AML-193 (cell line): ENCODE measurements at places on chromosomes 4 and X.
A peak's percentile ranks its signal among the peaks of the same experiment; 100 is the strongest.

DNA sequence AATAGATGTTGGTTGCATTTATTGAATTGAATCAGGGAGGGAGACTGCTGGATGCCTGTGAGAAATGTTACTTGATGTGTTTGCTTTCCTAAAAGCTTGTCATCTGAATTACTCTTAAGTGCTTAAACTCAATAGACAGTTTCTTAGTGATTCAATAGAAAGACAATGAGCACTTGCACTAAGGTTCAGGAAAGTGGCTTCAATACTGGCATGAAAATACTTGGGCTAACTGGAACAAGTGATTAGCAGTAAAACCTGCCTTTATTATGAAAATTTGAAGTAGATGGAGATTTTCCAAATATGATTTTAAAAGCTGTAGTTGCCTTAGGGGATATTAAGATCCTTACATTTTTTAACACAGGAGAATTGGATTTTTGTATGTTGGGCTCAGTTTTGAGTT is 123.3 kb downstream of the RNF150 start:
- DNase-seq = no peak

DNA sequence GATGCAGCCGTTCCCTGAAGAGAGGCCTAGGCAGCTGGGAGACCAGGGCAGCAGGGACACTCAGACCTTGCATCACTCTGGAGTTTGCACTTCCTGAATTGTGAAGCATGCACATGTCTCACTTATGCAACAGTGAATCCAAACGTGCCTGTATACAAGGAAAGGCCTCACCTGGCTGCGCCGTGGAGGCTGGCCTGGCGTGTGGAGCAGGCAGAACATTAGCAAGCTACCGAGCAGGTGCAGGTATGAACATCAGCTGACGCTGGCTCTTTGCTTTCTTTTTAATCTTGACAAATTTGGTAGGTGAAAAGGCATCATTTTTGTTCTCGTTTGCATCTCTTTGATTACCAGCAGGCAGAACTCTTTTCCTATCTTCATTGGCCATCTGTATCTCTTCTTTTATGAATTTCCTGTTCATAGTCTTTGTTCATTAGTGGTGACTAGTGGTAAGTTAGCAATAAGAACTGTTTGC is 37.1 kb upstream of the IRAK1 start:
- DNase-seq = peak; percentile 35

GRCh38 chr4:89358935-89359638 is 51.5 kb upstream of the GPRIN3 start:
- DNase-seq = no peak

- DNase-seq = no peak
These were observed 837 bp downstream of the DCHS2 start for GRCh38 chr4:154490583-154491340.

DNA sequence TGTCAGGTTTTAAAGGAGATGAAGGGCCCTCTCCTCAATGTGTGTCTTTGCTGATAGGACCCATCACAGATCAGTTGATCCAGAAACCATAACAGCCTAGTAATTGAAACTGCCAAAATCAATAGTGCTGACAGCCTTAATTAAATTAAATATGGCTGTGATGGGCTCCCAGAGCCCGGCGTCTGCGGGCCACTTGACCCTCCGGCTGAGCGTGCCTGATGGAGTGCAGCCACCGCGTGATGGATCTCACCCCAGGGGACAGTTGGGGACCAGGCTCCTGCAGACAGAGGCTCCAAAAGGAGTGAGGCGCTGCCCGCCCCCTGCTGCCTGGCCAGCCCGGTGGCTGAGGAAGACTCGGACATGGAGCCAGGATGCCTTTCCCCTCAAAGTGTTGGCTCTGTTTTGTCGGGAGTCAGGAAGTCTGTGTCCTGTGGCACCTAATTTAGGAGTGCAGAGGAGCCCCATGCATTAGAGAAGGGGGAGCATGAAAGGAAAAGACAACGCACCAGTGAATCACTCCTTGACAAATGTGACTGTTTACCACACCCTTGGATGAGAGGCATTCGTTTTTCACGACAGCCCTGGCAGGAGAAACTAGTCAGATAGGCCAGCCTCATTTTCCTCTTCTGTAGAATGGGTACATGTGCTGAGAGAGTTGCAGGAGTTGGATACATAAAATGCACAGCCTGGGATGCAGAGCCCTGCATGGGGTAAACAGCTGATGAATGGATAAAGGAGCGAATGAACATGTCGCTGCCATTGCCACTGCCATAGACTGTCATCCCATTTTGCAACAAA is 40.9 kb upstream of the MSX1 start:
- no peak for DNase-seq

DNA sequence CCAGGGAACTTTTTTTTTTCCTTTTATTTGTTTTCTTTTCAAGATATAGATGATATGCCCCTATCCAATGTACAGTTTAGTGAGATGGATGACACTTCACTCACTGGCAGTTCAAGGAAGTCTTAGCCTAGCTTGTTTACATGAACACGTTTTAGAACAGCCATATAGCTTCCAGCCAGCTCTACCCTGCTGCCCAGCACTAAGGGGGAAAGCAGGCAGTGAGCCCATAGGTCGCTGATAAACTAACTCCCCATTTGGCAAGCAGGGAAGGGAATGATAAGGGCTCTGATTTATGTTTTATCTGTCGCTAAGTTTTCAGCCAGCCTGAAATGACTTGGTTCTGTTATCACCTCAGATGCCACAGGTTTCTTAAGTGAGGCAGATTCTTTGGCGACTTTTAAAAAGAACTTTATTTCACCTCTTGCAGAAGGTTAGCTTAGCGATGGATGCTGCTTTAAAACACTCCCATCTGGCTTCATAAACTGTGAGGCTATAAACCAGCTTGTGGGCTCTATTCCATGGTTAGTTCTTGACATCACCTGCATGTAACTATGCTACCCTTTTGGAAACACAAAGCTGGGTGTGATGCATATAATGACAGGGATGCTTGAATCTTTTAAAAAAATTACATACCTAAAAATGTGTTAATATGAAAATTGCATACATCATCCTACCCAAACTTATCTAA is 348.4 kb downstream of the FBXO8 start:
- no peak for DNase-seq
